ENCODE measurements at places on chromosomes 12 and 14. TPM values are rescaled to one million over a fixed set of nuclear protein-coding genes. Genes with fewer than 3 reads are reported as not detected.

DNA sequence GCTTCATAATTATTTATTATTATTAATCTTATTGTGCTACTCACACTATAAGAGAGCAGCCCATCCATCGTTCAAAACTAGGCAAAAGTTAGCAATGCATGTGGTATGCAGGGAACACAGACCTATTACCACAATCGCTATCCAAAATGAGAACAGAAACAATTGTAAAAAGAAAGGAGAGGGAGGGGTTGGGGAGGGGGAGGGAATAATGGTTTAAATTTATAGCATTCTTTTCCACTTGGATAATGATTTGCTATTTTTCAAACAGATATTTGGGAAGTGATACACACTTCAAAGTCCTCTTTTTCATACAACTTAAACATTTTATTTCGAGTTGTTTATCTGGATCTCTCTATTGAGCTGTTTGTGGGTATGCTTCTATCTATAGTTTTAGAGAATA, 248.6 kb upstream of the SOX5 start:
- peak; percentile 11 for DNase-seq

- no peak for DNase-seq
Measured at GRCh38 chr12:5310151-5310550, 121.8 kb upstream of the NTF3 start.

Gene TMBIM4
- total RNA-seq = 115 TPM

Gene MIP
- not detected for total RNA-seq

GRCh38 chr14:69537900-69538299, 36.8 kb downstream of the CCDC177 start:
- DNase-seq = no peak

DNA sequence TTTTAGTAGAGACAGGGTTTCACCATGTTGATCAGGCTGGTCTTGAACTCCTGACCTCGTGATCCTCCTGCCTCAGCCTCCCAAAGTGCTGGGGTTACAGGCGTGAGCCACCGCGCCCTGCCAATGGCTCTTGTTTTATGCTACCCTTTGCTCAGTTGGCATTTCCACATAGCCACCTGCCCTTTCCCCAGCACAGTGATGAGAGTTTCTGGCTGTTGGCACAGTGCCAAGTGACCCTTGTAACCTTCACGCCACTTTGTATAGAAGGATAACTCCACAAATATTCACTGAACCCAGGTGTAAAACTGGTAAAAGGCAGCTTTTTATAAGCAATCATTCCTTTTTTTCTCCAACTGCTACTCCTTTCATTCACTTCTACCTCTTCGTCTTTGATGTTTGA, 18.5 kb upstream of the CCDC175 start:
- DNase-seq = no peak

Gene GARIN6
- not detected for total RNA-seq

DNA sequence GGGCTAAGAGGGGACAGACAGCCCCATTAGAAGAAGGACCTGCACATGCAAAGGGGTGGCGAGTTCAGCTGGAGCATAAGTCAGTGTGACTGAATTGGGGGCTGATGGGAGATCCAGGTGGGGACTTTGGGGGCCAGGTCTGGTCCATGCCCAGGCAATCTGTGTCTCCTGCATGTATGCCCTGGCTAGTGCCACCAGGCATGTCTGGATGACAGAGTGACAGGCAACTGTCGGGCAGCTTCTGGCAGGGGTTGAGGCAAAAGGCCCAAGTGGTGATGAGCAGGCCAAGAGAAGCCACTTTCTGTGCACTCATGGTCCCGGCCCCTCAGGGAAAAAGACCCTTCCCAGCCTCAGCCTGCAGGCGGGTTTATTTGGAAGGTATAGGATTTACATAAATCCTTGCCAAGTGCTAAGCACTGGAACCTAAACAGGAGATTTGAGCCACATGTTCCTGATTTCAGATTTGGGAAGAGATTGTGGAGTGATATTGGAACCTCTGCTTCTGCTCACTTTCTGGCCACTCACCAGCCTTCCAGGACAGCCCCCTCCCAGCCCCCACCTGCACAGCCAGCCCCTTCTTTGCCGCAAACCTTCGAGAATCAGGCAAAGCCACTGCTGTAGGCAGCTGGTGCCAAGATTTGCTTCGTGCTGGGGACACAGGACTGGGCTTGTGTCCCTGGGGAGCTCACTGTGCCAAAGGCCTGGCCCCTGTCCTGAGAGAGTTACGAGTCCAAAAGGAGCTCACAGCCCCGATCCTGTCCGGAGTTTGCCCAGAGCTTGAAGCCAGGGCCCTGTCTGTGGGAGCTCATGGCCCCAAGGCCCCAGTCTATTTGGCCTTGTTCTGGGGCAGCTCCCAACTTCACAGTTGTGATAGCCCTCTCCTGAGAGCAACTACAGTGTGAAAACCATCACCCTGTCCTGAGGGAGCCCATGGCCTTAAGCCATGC, 232.5 kb upstream of the RTL1 start:
- DNase-seq = no peak

All from fibroblast of the aortic adventitia (primary cell).